ENCODE measurements at places on chromosomes 1 and 21. TPM values are rescaled to one million over a fixed set of nuclear protein-coding genes. Genes with fewer than 3 reads are reported as not detected.
A peak's percentile ranks its signal among the peaks of the same experiment; 100 is the strongest.

ENSA gene
- total RNA-seq = 177 TPM

OR2M2 gene
- not detected for total RNA-seq

RHBDL2 gene
- total RNA-seq = not detected

SMCP gene
- not detected for total RNA-seq

DNA sequence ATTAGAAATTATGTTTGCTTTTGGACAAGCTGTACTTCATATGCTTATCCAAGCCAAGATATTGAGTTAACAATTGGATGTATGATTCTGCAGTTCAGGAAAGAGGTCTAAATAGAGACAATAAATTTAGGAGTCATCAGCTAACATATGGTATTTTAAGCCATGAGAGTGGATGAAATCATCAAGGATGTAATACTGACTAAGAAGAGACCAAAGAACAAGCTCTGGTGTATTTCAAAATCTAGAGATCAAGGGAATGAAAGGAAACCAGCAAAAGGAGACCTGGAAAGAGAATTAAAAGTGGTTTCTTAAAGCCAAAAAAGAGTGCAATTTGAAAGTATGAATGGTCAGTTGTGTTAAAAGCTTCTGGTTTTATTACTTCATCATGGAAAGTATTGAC is 183.6 kb upstream of the BEND5 start:
- no peak overlapping the region for H3K27ac ChIP-seq
- DNase-seq = no peak
- peaks cover 3% of the 10 kb centered on the region for H3K36me3 ChIP-seq
- no peak overlapping the region for H3K4me3 ChIP-seq
- H3K27me3 ChIP-seq = no peaks in the 10 kb centered on the region

DNA sequence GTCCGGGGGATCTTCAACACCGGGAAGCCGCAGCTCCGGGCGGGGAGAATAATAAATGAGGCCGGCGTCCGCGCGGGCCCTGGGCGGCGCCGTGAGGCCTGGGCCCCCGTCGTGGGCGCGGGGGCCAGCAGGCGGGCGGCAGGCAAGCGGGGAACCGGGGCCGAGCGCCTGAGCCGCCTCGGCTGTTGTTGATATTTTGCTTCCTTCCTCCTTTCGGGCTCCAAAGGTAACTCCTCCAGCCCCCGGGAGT is at the start of gene MEF2D:
TSS of gene MEF2D (minus strand) at position 233 of the 250 bp plus-strand sequence. CDS start 17,483 bp downstream, outside the sequence.
- H3K4me1 ChIP-seq = peaks cover 66% of the 10 kb centered on the region
- DNase-seq = no peak
- H3K27ac ChIP-seq = peak within 1 kb of the TSS; percentile 81
- H3K4me3 ChIP-seq = peak within 1 kb of the TSS; percentile 94
- no peaks in the 10 kb centered on the region for H3K36me3 ChIP-seq
- H3K27me3 ChIP-seq = no peaks in the 10 kb centered on the region

DNA sequence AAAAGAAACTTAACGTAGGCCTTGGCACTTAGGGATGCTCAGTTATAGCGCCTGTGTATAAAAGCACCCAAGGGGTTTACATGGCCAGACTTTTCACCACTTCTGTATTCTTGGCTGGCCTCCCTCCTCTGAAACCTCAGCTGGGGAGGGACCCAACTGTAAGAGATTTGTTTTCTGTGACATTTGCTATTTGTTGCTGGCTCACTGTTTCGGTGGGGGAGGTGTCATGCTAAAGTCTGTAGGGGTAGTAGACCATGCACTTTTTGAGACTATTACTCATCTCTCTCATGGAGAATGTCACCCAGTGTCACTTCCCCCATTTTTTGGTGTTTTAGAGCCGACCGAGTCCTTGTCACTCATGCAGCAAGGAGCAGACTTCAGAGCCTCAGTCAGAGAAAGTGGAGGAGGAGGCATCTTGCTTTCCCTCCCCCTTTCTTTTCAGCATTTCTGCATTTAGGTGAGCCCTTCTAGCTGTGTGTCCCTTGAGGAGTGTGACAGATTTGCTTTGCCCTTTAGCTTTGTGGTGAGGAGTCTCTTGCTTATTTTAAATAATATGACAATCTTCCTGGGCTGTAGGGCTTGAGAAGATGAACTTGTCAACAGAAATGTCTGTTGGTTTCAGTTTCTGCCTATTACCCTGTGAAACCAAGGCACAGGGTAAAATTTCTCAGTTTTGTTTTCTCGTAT is 160.1 kb downstream of the FASLG start:
- DNase-seq = no peak
- H3K36me3 ChIP-seq = peaks cover 3% of the 10 kb centered on the region
- H3K4me3 ChIP-seq = no peak overlapping the region
- H3K27ac ChIP-seq = no peak overlapping the region
- H3K4me1 ChIP-seq = no peaks in the 10 kb centered on the region
